ENCODE measurements at places on chromosomes 3 and 15.

DNA sequence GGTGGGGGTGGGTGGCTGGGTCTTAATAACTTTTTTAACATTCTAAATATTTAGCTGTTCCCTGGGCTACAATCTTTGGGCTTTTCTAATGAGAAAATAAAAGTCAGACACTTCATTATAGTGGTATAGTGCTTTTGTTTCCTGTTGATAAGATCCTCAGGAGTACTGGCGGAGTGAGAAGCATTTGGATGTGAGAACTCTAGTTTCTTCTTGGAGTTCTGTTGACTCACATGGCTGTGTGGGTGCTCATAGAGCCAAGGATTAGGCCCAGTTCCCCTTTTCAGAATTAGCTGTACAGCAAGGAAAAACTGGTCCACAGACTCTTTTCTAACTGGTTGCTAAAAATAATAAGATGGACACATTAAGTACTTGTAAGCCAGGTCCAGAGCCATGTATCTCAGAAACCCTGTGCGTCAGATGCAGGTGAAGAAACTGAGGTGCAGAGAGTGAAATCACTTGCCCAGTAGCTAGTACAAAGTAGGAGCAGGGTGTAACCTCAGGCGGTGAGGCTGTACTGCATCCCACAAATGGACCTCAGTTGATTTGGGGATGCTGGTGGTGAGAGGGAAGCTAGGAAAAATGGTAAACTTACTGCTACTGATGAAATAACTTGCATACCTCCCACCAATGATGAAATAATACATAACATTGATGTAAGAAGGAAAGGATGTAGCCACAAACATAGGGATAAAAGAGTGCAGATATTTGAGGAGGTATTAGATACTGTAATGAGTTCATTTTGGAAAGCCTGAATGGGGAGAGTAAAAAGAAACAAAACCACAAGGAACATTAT is 2.3 kb downstream of the ITPR1 start:
- no peak for DNase-seq

DNA sequence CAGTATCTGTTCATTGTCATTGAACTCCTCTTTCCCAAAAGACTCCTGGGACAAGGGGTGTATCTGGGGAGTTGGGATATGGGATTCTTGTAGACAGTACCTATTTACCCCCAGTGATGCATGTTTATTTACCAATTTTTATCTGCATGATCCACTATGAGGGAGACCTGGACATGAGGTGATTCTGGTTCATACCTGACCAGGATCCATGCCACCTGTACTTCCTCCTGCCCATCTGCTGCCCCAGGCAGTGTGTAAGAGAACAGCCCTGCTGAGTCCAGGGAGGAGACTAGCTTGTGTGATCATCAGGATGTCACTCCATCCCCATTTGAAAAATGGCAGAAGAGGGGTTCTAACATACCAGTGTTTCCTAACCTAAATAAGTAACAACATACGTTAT is 3.1 kb upstream of the TPRG1 start:
- no peak for DNase-seq

DNA sequence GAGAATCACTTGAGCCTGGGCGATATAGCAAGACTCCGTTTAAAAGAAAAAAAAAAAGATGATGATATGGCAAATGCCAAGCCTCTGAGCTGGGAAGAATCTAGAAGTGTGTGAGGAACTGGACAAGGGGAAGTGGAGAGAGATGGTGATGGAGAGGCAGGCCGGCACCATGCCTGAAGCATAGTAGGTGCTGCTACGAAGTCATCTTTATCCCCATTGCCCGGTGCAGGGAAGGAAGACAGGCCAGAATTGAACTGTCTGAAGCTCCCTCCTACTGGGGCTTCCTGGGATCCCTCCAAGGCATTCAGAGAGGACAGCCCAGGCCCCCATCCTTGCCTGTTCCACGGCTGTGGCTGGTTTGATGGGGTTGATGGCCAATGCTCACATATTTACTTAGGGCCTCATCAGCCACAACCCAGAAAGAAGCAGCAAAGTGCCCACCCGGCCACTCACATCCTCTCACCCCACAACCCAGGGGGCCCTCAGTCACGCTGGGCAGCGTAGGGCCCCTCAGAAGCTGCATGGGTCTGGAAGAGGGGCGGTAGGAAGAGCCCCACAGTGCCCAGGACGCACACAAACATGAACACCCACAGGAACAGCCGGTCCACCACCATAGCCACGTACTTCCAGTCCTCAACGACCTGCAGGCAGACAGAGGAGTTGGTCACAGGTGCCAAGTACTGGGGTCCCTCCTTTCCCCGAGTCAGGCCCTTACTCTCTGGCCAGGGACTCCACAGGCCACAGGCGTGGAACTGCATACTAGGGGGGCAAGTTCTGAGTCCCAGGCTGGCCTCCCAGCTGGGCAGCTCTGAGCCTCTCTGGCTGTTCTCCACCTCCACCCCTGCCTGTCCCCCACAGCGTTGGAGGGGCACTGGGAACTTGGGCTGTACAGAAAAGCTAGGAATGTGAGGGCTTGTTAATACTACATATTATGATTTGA is 4.1 kb upstream of the CHRNA3 start:
- DNase-seq, result no peak

DNA sequence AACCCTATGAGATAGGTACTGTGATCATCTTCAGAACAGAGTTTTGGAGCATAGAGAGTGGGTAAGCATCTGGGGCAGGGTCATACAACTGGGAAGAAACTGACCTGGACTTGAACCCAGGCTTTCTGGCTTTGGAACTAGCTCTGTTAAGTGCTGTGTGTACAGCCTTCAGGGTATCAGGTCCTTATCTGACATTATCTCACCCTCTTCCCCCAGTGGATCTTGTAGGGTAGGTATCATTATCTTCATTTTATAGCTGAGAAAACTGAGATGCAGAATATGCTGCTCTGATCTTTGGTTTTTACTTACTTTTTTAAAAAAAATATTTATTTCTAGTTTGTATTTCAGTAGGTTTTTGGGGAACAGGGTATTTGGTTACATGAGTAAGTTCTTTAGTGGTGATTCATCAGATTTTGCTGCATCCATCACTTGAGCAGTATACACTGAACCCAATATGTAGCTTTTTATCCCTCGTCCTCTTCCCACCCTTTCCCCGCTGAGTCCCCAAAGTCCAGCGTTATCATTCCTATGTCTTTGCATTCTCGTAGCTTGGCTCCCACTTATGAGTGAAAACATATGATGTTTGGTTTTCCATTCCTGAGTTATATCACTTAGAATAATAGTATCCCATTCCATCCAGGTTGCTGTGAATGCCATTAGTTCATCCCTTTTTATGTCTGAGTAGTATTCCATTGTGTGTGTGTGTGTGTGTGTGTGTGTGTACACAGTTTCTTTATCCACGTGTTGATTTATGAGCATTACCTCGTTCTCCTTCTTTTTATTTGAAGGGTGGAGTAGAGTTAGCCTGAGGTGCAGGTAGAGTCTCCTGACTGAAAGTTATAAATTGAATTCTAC is 271.2 kb downstream of the PTPRG start:
- DNase-seq, result no peak

GRCh38 chr15:51726302-51727073 is 11.0 kb downstream of the LYSMD2 start:
- DNase-seq, result peak; percentile 30

- DNase-seq, result peak; percentile 23
Observed at GRCh38 chr15:79283252-79284048, 928 bp downstream of the ANKRD34C start.
